ENCODE measurements at places on chromosomes 12 and 14.

GRCh38 chr12:100554608-100555077 lies 18.8 kb upstream of the GAS2L3 start:
- DNase-seq = peak; percentile 53

DNA sequence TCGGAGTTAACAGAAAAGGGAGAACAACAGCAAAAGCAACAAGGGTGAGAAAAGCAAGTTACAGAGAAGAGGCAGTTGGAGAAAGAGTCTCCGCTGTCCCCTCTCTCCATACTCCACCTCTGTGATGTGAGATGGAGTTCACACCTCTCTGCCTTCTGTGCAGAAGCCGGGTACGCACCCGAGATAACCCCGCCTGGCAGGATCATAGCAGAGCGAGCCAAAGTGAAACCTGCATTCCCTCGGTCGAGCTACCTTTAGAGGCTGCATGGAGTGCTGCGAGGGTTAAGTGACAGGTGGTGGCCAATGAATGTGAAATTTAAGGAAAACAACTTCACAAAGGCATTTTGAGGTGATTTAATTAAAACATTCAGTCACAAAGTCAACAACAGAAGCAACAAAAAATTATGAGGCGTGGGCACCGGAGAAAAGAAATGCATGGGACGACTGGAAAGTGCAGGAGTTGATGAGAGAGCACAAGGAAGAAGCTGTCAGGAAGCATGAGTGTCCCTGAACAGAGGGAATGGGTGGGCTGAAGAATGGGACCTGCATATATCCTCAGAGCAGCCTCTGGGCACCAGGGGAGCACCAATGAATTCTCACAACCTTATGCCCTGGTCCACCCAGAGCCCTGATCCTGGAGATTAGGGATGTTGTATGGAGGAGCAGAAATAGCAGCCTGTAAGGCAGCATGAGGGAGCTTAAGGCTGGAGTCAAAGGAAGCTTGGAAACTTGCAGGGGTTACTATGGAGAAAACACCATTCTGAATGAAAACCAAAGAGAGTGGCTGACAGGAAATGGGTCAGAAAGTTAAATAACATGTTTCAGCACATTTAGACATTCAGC lies 208.3 kb downstream of the EMP1 start:
- DNase-seq = no peak

- peak; percentile 55 for DNase-seq
Observed at GRCh38 chr12:78146365-78146772, 315.7 kb downstream of the NAV3 start.

- no peak for DNase-seq
Observed at GRCh38 chr12:103011974-103012763, 54.7 kb downstream of the ASCL1 start.

- no peak for DNase-seq
Observed at GRCh38 chr12:126512916-126513913, 1448.0 kb downstream of the AACS start.

GRCh38 chr14:68645371-68645770 lies 147.5 kb downstream of the ZFP36L1 start:
- DNase-seq = no peak

GRCh38 chr12:6822426-6823135 lies 960 bp downstream of the GPR162 start:
- no peak for DNase-seq

DNA sequence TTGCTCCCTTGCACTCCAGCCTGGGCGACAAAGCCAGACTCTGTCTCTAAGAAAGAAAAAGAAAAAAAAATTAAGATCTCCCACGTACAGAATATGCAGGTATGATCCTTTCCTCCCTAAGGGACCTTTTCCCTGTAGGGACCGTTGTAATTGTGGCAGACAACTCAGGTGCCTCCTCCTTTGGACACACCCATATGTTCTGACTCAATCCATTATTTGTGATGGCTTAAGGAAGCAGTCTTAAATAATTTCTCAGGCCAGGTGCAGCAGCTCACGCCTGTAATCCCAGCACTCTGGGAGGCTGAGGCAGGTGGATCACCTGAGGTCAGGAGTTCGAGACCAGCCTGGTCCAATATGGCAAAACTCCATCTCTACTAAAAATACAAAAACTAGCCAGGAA lies 53.1 kb downstream of the TMCC3 start:
- no peak for DNase-seq

GRCh38 chr12:115857923-115858322 lies 419.6 kb downstream of the MED13L start:
- no peak for DNase-seq

DNA sequence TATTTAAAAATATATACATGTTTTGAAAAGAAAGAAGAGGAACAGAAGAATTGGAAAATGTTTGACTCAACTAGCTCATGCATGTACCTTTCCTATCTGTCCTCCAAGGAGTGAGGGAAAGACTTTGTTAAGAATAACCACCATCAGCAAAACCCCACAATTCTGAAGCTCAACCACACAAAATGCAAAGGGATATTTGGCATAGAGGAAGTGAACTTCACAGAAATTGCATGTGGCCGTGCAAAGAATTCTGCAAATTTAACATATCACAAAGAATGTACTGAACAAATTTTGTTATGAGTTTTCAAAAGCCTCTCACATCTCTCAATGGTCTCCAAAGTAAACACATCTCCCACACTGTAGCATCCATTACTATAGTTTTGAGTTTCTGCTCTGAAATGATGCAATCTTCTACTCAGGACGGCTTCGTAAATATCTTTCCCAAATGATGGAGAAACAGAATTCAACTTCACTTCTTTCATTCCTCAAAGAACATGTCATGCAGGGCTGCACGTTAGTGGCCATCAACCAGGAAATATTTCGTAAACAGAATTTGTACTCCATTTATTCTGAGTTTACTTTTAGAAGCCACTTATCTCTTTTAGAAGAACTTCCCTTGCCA lies 17.6 kb downstream of the DUSP6 start:
- no peak for DNase-seq

DNA sequence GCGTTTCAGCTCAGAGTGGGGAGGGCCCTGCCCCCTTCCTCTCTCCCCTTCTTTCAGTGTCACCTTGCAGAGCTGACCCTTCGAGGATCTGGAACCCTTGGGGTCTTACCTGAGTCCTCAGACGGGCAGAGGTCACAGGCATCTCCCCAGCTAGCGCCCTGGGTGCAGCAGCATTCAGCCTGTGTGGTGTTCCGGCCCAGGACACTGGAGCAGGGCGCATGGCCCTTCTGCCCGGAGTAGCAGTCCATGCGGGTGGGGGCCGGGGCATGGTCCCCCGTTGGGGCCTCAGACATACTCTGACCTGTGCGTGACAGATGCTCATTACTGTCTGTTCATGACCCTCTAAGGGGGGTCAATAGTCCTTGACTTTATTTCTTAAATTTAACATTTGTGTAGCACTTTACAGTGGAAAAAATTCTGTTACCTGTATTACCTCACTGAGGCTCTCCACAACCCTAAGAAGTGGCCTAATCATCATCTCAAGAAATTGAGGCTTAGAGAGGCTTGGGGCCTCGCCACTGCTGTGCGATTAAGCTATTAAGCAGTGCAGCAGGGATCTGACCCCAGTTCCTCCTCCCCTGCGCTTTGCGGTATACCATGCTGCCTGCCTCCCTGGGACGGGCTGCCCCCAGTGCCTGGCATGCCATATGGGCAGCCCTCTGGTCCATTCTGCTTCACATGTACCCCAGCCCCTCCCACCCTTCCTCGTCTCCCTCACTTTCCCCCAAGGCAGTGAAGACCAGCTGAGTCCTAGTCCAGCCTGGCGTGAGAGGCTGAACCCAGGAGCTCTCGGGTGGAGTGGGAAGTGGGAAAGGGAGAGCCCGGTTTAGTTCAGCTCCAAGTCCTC lies 11.5 kb downstream of the ISCA2 start:
- no peak for DNase-seq

- DNase-seq = no peak
Observed at GRCh38 chr14:79342942-79343341, 868.4 kb downstream of the DIO2 start.

- no peak for DNase-seq
Observed at GRCh38 chr12:85733984-85734383, 102.2 kb downstream of the RASSF9 start.

DNA sequence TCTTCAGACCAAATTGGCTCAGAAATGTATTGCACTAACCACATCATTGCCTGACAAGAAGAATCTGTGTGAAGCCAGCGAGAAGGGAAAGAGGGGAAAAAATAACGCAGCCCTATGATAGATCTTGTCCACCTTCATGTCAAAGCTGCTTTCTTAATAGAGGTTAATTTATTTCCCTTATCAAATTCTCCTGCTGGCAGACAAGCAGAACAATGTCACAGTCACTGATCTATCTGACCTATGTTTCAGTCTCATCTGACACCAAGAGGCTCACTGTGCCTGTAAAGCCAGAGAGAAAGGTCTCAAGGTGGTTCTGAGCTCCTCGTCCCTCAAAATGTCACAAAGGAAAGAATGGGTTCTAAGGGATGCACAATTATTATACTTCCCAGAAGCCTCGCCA lies 190.2 kb upstream of the NOS1 start:
- DNase-seq = no peak

GRCh38 chr14:63011623-63012022 lies 33.6 kb downstream of the KCNH5 start:
- no peak for DNase-seq

DNA sequence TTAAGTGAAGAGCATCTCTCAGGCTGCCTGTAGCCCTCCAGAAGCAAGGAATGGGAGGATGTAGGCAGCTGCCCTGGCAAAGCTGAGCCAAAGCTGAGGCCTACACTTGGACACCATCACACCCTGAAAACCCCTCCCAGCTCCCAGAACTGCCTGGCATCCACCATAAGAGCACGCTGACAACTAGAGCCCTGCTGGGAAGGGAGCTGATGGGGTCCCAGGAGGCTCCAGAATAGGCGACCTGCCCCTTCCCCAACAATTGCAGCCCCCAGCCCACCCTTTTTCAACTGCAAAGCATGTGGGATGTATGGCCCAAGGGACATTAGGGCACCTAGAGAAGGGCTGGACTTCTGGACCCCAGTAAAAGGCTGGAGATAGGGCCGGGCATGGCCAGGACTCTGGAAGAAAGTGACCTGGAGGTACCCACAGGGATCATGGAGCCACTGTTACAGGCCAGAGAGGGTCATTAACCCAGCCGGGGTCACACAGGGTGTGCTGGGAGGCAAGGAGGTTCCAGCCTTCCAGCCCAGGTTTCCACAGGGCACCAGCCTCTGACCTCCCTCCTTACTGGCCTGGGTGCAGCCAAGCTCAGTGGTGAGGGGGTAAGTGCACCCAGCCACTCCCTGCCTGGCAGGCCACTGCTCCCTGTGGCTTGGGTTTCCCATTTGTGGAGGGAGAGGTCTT lies 27.8 kb downstream of the FAM222A start:
- no peak for DNase-seq

GRCh38 chr12:101855976-101856375 lies 21.4 kb upstream of the DRAM1 start:
- no peak for DNase-seq

DNA sequence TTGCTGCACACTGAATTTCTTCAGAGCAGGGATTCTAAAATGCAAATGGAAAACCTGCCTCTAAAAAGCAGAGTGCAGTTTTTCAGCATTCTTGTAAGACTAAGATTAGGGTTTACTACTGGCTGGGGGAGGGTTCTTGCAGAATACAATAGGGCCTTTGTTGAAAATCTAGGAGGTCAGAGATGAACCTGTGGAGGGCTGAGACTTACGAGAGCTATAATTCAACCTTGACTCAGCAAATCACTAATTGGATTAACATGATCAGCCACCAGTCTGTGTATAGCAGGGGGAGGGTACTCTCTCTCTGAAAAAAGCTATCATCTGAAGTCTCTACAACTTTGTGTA lies 92.6 kb upstream of the HIF1A start:
- DNase-seq = no peak

GRCh38 chr14:95870772-95871171 lies 5.9 kb upstream of the TUNAR start:
- DNase-seq = no peak

- DNase-seq = no peak
Observed at GRCh38 chr14:59711080-59711479, 134.5 kb upstream of the CCDC175 start.

GRCh38 chr12:28171356-28172060 lies 18.7 kb upstream of the CCDC91 start:
- DNase-seq = no peak

DNA sequence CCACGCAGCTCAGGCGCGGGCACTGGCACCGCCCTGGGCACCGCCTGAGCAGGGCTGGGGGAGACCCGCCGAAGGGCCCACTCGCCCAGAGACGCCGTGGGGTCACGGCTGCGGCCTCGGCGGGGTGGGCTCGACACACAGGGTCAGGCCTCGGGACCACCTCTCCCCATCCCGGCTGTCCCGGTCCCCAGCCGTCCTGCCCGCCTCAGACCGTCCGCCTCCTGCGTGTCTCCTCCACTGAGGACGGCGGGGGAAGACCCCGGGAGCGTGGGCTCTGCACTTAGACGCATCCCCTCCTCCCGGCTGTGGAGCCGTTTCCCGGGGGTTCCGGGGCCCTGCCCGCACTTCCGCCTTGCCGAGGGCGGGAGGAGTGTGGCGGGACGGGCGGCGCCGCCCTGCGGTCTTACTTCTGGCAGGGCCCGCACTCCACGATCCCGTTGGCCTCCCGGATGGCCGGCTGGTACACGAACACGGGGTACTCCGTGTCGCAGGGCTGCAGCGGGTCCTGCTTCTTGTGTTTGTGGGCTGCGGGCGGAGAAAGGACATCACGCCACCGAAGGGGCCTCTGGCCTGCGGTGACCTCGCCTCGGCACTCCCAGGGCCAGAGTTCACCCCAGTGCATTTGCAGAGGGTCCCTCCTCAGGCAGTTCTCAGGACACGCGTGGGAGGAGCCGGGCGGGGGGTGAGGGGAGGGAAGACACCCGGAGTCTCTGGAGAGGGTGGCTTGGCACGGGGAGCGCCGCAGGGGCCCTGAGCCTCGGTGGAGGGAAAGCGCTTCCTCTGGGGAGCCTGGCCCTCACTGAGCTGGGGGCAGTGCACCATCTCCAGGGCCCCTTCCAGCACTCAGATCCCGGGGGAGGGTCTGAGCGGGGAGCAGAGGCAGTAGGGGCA lies 23.1 kb upstream of the LRTM2 start:
- no peak for DNase-seq

DNA sequence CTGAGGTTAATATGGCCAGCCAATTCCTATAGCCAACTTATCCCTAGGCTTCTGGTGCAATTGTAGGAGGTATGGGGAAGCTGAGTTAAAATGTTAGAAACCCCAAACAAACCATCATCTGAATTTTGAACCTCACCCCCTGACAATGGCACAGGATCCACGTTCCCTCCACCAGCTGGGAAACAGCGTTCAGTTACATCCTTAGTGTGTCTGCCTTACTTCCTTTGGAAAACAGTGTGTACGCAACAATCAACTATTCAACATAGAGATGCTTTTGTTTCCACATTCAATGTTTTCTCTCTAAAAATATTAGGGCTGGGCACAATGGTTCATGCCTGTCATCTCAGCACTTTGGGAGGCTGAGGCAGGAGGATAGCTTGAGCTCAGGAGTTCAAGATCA lies 203.4 kb downstream of the TTC7B start:
- no peak for DNase-seq

DNA sequence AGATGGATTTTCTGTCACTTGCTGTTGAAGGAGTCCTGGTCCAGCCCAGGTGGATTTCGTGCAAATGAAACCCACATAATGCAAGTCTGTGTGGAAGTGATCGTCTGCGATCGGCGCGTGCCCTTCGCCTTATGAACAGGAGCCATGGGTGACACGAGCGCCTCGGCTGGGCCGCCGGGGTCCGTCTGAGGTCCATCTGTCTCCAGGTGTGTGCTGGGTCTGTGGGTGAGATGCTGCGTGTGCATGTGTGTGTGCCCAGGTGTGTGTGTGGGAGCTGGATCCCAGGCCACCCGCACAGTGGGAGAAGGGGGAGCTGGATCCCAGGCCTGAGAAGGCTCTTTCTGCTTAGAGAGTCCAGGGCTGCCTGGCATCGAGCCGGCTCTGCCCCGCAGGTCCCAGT lies 53.8 kb downstream of the GALNT9 start:
- no peak for DNase-seq
